ENCODE measurements at places on chromosomes 4 and X.

- DNase-seq, result peak; percentile 24
Measured at GRCh38 chr4:89196745-89197144, 85.4 kb downstream of the TIGD2 start.

- no peak for DNase-seq
Measured at GRCh38 chr4:143473334-143474126, 40.0 kb upstream of the SMARCA5 start.

DNA sequence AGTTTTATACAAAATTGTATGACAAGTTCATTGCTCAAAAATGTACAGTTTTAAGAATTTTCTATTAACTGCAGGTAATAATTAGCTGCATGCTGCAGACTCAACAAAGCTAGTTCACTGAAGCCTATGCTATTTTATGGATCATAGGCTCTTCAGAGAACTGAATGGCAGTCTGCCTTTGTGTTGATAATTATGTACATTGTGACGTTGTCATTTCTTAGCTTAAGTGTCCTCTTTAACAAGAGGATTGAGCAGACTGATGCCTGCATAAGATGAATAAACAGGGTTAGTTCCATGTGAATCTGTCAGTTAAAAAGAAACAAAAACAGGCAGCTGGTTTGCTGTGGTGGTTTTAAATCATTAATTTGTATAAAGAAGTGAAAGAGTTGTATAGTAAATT is 131.0 kb downstream of the TET2 start:
- no peak for DNase-seq

DNA sequence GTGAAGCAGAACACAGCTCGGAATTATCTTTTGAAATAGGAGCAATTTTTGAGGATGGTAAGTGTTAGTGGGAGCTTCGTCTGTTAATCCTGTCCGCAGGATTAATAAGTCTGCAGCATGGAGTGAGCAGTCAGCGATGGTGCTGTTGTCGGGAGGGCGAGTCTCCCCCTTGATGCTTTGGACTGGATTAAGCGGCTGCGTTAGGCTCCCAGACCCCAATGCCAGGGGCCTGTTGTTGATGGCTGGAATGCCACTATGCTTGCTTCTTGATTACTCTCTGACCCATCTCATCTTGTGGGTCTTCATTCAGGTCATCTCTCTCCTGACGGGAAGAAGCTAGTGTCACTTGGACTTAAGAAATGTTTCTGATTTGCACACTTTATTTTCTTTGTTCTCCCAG is 332.6 kb downstream of the ARHGAP10 start:
- DNase-seq, result no peak

DNA sequence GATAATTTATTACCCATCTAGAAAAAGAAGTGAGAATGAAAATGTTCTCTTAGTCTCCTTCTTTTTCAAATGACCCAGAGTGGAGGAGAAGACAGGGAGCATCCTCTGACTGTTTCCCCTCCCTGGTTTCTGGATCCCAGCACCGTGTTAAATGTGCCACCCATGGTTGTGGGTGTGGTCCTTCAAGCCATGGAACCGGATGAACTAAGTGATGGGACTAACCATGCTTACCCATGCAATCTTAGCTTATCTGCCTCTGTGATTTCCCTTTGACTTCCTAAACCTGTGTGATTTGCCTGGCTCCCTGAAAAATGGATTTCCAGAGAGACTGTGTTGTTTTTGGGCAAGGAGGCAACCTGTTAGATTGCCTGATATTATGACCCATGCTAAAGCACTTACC is 437.1 kb downstream of the MAGEB5 start:
- no peak for DNase-seq

DNA sequence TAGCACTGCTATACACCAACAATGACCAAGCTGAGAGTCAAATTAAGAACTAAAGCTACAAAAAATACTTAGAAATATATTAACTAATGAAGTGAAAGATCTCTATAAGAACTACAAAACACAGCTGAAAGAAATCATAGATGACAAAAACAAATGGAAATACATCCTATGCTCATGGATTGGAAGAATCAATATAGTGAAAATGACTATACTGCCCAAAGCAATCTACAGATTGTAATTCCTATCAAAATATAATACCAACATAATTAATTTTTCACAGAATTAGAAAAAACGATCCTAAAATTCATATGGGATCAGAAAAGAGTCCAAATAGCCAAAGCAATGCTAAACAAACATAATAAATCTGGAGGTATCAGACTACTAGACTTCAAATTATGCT is 87.8 kb downstream of the STARD8 start:
- DNase-seq, result no peak

DNA sequence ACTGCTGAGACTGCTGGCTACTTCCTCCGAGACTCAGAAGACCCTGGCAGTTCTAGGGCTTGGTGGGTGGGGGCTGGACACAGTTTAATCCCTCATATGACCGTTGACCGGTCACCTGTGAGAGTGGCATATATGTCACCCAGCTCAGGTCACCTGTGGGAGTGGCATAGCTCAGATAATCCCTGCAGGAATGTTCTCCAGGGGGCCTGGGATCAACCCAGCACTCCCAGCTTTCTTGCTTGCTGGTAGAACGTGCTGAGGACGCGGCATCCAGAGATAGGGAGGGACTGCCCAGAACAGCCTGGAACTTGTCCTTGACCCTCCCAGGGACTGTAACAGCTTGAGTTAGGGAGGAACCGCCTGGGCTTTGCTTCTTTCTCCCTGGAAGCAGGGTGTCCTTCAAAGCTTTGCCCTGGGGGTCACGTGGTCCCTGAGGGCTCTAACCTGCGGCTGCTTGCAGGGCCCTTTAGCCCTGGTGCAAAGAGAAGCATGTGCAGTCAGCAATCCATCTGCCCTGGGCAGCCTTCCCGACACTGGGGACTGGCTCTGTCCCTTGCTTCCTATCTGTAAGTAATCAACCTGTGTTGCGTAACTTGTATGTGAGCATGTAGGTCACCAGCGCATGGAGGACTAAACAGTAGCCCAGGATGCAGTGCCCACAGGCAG is 55.3 kb downstream of the ZFYVE28 start:
- peak; percentile 81 for DNase-seq

- no peak for DNase-seq
Measured at GRCh38 chr4:89398644-89399043, 91.0 kb upstream of the GPRIN3 start.

DNA sequence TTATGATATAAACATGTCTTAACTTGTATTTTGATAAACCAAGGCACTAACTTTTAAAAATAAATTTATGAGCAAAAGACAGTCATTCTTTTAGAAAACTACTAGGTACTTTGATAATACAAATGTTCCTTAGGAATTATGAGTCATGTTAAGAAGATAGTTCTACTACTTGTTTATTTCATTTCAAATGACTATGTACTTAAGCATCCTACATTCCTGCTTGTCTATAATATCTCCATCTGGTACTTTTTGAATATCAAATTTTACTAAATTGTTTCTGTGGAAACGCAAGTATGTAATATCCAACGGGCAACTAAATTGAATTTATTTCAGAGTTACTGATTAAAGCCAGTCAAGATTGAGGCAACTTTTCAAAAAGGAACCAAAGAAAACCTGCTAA is 61.8 kb downstream of the CAMK2D start:
- no peak for DNase-seq

GRCh38 chr4:16225167-16225862 is 956 bp downstream of the TAPT1 start:
- DNase-seq, result peak; percentile 21

DNA sequence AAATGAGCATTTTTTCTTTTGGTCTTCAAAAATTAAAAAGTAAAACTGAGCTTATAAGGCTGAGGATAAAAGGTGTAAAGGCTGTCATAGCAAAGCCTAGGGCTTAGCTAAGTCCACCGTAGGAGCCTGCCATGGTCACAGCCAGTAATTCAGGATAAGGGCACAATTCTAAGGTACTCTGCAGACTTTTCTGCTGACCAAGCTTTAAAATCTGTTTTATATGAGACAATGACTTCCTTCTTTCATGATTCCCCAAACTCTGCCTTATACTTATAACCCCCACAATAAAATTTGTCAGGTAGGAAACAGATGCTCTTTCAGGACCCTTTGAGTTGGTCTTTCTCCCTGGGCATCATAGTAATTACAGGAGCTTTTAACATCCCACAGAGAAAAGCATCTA is 138.5 kb downstream of the COL4A6 start:
- no peak for DNase-seq

DNA sequence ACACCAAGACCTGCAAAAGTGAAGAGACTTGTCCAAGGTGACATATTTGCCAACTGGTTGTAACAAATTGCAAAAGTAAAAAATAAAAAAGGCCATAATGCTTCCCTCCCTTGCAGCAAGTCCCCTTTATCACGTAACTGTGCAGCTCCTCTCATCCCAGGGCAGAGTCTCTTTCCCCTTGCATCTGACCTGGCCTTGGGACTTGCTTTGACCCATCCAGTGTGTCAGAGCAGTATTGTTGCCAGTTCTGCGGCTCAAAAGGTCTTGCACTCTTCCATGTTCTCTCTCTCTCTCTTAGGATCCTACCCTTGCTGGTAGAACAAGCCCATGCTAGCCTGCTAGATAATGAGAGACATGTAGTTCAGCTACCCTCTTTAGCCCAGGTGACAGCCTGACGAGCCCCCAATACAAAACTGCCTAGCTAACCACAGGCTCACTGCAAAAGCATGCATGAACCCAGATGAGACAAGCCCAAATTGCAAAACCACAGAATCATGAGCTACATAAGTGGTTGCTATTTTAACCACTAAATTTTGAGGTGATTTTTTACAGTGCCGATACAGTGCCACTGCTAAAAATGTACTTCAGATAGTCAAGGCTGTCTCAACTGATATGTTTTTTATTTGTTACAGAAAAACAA is 289.5 kb upstream of the PPARGC1A start:
- DNase-seq, result no peak

DNA sequence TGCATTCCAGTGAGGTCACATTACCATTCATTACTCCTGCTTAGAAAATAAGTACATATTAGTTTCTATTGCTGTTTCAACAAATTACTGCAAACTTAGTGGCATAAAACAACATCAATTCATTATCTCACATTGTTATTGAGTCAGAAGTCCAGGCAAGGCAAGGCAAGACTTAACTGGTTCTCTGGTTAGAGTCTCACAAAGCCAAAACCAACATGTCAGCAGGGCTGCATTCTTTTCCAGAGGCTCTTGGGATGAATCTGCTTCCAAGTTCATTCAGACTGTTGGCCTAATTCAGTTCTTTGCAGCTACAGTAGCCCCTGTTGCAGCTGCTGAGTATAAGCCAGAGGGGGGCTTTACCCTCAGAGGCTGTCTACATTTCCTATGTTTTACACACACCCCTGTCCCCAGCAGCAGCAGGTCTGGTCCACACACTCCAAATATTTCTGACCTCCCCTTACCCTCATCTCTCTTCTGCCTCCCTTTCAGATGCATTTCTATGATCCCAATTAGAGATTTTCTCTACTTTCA is 892.1 kb upstream of the EPHA5 start:
- DNase-seq, result no peak

- DNase-seq, result no peak
Measured at GRCh38 chrX:148466292-148466691, 34.1 kb upstream of the AFF2 start.

GRCh38 chr4:113292371-113293042 is 243.1 kb downstream of the ANK2 start:
- DNase-seq, result peak; percentile 5

DNA sequence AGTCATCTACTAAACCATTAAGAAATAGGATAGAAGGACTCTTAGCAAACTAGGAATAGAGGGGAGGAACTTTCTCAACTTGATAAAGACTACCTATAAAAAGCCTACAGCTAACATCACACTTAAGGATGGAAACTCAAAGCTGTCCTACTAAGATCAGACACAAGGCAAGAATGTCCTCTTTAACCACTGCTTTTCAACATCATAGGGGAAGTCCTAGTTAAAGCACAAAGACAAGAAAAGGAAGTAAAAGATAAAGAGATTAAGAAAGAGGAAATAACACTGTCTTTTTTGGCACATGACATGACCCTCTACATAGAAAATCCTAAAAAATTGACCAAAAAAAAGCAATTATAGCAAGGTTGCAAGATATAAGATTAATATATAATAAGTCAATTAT is 136.6 kb downstream of the FBXW7 start:
- DNase-seq, result no peak

GRCh38 chr4:168076989-168077725 is 15.2 kb upstream of the ANXA10 start:
- peak; percentile 58 for DNase-seq

- DNase-seq, result no peak
Measured at GRCh38 chr4:185138161-185138560, 4.9 kb upstream of the SLC25A4 start.

DNA sequence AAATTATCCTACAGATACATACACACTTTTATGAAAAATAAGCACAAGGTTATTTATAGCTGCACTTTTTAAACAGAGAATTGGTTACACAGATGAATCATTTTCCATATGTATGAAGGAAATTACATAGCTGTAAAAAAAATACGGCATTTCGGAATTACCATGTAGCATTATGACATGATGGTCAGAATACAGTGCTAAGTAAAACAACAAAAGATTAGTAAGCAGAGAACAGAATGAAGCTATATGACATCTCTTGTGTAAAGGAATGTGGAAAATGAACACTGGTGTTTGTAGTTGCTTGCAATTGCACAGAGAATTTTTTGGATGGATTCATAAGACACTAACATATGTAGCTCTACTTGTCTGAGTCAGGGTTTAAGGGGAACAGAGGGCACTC is 1222.0 kb upstream of the PRKX start:
- no peak for DNase-seq

GRCh38 chrX:17993062-17993461 is 132.0 kb upstream of the RAI2 start:
- no peak for DNase-seq

DNA sequence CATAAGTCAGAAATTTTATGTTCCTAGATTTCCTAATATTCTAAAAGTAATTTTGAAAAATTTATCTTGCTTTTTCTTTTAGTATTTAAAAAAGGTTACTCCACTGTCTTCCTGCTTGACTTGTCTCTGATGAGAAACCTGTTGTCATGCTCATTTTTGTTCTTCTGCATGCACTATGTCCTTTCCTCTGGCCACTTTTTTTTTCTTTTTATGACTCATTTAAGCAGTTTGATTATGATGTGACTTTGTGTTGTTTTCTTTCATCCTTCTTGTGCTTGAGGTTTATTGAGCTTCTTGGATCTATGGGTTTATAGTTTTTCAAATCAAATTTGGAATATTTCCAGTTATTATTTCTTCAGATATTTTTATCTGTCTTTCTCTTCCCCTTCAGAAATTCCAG is 12.0 kb upstream of the UFSP2 start:
- DNase-seq, result no peak

Measured in small intestine (tissue), 16 donors.